RKO (cell line): ENCODE measurements at places on chromosomes 2 and 18.

GRCh38 chr2:152961351-152961750 is 242.9 kb downstream of the ARL6IP6 start:
- DNase-seq, result peak; percentile 3

DNA sequence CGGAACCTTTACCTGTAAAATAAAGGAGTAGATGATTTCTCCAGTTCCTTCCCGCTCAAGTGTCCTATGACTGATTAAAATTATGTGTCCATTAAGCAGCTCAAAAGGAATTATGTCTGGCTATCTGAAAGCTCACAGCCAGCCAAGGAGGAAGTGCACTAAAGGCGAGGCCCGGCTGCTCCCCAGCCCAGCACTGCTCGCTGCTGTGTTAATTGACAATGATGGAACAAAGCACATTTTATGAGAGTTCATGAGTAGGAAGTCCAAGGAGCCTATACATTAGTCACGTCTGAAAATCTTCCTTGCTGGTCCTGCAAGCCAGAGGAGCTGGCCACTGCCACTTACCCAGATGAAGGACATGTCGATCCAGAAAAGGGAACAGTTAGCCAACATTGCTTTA is 14.3 kb downstream of the TTC32 start:
- no peak for DNase-seq

- DNase-seq, result no peak
These were observed 100.6 kb downstream of the HDAC4 start for GRCh38 chr2:239300242-239300641.

- no peak for DNase-seq
These were observed 159.8 kb upstream of the BCL2L11 start for GRCh38 chr2:110960954-110961353.

DNA sequence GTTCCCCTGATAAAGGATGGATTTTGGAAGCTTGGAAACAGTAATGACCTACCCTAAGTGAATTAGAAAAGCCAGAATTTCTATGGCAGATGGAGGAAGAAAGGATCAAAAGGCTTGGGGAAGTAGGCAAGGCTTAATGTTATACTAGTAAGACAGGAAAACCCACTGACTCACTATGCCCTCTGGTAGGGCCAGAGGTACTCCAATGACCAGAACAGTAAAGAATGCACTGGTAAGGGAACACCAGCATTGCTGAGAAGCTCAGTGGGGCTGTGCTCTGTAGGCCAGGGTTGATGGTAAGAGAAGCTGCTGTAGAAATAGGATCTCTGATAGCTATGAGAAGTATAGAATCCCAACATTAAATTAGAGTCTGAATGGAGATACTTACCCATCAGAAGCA is 126.4 kb downstream of the GFPT1 start:
- no peak for DNase-seq

- no peak for DNase-seq
These were observed 411 bp downstream of the NARS1 start for GRCh38 chr18:57621246-57621604.

- no peak for DNase-seq
These were observed 451.5 kb downstream of the EPHA4 start for GRCh38 chr2:221120643-221121042.

DNA sequence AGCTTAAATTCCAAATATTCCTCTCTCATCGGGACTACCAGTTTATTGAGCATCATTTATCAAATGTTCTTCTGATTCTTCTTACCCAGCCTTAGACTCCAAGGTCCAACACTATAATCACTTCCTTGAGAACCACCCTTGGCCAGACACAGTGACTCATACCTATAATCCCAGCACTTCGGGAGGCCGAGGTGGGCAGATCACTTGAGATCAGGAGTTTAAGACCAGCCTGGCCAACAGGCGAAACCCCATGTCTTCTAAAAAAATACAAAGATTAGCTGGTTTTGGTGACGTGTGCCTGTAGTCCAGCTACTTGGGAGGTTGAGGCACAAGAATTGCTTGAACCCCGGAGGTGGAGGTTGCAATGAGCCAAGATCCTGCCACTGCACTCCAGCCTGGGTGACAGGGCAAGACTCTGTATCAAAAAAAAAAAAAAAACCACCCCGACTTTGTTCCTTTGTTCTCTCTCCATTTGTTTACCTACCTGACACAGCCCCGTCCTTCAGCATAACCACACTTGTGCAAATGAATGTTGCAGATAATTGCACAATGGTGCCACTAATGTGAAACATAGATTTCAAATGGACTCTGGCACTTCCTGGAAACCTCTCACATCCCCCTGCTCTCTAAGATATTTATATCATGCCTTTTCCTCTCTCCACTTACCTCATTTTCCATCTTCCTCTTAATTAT is 38.9 kb upstream of the LPIN2 start:
- peak; percentile 11 for DNase-seq

DNA sequence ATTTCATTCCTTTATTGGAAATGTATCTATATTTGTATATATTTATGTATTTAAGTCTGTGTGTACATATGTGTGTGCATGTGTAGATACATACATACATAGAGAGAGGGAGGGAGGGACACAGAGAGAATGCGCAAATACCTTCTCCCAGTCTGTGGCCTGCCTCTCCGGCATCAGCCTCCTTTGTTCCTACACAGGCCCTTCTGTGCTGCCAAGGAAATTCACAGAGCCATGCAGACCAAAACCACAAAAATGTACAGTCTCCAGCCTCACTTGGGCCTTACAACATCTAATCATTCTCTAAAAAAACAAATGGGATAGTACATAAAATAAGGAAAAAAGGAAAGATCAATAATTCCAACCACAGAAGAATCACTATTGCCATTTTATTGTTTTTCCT is 8.8 kb upstream of the CRACDL start:
- no peak for DNase-seq

DNA sequence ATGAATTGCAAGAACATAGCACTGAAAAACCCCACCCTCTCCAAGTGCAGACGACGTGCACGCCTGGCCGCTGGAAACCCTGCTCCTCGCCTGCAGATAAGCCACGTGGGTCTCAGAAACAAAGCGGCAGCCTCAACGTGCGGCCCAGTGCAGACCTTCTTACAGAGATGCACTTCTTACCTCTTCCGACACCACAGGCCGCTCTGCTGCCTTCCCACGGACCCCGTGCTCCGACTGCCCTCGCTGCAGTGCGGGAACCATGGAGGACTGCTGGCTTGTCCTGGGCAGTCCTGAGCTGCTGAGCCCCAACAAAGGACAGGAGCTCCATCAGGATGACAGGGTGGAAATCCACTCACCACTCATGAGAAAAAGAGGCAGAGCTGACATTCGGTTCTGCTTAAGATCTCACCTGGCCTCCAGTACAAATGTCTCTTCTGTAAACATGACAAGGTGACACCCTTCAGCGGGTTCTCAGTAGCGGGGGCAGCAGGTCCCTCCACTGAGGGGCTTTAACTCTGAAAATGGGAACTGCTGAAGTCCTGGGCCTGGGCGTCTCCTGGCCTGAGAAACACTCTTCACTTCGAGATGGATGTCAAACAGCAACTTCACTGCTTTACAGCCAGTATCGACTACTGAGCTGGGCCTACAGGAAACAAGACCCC is 6.2 kb downstream of the COPS9 start:
- no peak for DNase-seq

- no peak for DNase-seq
These were observed 88.8 kb upstream of the SNTG2 start for GRCh38 chr2:861655-862354.

DNA sequence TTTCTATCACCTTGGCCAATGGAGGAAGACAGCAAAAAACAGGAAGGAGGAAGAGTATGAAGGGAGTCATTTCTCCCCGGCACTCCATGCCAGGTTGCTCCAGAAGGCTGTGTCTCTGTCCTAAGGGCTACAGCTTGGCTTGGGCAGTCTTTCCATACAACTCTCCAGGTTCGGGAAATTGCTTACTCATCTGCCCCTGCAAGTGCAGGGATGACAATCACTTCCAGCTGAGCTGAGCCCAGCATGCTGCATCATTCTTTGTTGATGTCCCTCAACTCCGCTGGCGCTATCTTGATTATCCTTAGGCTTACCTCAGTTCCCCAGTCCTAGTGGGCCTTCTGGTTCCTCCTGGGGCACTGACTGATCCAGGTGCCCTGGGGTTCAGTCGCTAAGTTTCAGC is 86.9 kb upstream of the COPS8 start:
- DNase-seq, result no peak

GRCh38 chr2:160275656-160276055 is 75.6 kb upstream of the ITGB6 start:
- no peak for DNase-seq

DNA sequence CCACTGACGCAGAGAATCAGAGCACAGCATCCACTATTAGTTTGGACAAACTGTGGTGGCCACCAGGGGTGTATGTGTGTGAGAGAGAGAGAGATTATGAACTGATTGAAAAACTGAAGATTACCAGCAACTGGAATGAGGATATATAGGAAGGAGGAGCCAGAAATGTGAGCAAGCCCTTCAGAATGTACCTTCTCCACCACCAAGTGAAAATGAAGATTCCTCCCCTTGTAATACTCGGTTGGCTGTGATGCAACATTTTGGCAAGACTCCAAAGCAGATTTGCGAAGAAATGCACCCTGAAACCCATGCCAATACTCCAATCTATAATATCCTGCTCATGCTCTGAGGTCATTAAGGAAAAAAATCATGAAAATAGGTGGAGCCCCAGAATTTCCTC is 121.2 kb upstream of the SLC35G4 start:
- DNase-seq, result no peak
